ENCODE measurements at places on chromosomes 16 and 17.

- DNase-seq = no peak
Measured at GRCh38 chr17:56142325-56142724, 10.9 kb upstream of the ANKFN1 start.

- peak; percentile 53 for DNase-seq
Measured at GRCh38 chr17:74864866-74865395, 5.2 kb upstream of the GRIN2C start.

- no peak for DNase-seq
Measured at GRCh38 chr16:65991149-65991701, 375.3 kb upstream of the CDH5 start.

GRCh38 chr17:49379926-49380325, 17.9 kb upstream of the ZNF652 start:
- DNase-seq = no peak

DNA sequence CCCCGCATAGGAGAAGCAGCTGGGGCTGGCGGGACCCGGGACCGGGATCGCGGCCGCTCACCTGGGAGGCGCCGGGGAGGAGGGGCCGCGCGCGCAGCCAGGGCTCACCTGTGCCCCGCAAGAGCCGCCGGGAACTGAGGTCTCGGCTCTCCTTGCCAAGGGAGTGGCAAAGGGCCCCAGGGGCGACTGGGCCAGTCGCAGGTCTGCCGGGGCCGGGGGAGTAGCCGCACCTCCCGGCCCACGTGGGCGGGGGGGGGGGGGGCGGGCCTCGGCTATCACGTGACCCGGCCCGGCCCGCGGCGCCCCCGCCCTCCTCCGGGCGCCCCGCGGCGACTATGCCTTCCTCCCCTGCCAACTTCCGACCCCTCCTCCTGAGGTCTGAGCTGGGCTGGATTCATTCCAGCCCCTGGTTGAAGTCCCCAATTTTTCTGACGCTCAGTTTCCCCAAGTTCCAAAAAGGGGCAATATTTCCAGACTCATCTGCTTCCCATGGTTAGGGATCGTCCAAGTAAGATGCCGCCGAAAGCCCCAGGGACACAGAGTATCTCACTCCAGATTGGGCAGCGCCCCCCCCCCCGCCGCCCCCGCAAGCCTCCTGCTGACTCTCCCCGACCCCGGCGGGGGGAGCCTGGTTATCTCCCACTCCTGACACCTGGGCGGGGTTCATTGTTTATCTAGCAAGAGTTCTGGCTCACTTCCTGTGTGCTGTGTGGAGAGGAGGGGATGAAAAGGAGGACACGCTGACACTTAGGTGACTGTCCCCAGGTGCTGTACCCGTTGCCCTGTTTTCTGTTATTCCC, at the start of gene TMC6:
Gene TMC6, minus strand, starts transcription at position 205 of the 800 bp plus-strand sequence. CDS start 1,923 bp downstream, outside the sequence.
- DNase-seq = no peak

DNA sequence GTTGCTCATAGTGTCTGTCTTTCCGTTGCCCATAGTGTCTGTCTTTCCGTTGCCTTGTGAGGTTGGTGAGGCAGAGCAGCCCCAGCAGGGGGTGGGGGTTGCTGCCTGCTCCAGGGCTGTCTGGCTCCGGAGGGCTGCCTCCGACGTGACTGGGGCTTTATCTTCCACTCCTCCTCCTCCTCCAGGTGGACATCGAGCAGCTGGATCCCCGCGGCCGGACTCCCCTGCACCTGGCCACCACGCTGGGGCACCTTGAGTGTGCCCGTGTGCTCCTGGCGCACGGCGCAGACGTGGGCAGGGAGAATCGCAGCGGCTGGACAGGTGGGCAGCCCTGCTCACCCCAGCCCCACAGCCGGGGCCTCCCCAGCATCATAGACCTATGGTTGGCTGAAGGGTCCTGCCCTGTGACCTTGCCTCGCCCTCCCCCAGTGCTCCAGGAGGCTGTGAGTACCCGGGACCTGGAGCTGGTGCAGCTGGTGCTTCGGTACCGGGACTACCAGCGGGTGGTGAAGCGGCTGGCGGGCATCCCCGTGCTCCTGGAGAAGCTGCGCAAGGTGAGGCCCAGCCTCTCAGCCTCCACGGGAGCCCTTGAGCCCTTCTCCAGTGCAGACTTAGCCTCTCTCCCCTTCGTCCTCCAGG, 14.7 kb downstream of the ANKRD13B start:
- DNase-seq = no peak

DNA sequence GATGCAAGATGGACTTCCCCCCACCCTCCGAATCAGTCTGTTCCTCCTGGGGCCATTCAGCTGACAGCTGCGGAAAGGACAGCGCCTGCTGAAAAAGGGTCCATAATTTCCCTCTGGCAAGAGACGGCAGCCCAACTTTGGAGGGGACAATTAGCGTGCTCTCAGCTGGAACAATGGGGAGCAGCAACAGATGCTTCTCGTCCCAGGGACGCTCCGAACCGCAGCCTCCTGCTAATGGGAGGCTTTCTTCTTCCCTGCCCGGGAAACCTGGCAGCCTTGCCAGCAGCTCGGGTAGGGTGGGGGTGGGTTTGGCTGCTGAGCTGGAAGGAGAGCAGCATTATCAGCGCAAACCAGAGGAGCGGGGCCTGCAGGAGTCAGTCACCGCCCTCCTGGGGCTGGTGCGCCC, 500.0 kb upstream of the SALL1 start:
- DNase-seq = no peak

- DNase-seq = no peak
Measured at GRCh38 chr16:64144617-64145016, 977.2 kb downstream of the CDH11 start.

- DNase-seq = no peak
Measured at GRCh38 chr16:58155839-58156238, 26.7 kb upstream of the CFAP20 start.

GRCh38 chr16:81836279-81837054, 57.4 kb downstream of the PLCG2 start:
- no peak for DNase-seq

DNA sequence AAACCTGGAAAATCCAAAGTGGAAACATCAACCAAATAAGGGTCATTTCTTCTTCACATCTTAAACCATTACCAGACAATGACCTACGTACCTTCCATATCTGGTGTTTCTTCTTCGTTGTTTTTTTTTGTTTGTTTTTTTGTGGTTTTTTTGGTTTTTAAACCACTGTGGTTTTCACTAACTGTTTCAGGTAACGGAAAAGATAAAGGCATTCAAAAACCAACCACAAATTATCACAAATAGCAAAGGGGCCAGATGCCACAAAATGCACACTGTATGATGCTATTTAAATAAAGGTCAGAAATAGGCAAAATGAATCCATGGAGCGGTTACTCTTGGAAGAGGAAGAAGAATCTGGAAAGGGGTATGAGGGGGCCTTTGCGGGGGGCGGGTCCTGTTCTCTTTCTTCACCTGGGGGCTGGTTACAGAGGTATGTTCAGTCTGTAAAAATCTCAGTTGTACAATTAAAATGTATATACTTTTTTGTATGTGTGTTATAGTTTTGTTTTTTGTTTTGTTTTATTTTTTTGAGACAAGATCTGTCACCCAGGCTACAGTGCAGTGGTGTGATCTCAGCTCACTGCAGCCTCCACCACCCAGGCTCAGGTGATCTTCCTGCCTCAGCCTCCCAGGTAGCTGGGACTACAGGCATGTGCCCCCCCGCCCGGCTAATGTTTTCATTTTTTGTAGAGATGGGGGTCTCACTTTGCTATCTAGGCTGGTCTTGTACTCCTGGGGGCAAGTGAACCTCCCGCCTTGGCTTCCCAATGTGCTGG, 29.6 kb downstream of the LITAF start:
- no peak for DNase-seq
